DMS53 (cell line): ENCODE measurements at places on chromosomes 16 and 17.

GRCh38 chr17:8222380-8222629, 11.9 kb upstream of the AURKB start:
- DNase-seq = peak; percentile 98

DNA sequence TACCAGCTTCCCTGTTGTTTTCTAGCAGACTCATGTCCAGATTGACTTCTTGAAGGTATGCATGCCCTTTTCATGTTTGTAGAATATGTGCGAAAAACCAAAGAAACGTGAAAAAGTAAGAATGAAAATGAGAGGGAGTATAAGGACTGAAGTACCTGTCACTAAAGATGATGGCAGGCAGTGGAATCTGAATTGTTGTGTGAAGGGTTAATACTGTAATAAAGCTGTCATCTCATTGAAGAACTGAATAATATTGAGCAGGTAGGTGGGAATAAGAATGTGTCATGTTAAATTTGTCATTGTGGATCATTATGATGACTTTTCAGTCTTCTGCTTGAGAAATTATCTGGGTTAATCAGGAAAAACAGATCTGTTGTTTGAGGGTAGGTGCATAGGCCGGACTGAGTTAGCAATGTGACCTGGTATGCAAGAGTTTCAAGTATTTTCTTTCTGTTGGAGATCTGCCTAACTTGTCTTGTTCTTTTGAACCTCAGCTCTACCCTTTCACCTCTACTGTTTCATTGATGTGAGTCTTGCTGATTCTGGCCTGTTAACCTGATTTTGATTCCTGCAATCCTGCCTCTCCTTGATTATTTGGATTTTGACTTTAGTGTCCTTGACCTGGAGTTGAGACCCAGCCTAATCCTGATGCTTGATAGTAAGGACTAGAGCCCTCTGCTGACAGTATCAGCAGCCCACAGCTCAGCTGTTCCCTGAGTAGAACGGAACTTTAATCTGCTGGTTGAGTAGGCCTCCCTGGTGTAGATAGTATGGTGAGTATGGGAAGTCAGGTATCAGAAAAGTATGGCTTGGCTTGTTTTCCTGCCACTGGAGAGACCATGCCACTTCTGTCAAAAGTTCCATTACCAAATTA, 64.6 kb downstream of the MAP2K4 start:
- no peak for DNase-seq

DNA sequence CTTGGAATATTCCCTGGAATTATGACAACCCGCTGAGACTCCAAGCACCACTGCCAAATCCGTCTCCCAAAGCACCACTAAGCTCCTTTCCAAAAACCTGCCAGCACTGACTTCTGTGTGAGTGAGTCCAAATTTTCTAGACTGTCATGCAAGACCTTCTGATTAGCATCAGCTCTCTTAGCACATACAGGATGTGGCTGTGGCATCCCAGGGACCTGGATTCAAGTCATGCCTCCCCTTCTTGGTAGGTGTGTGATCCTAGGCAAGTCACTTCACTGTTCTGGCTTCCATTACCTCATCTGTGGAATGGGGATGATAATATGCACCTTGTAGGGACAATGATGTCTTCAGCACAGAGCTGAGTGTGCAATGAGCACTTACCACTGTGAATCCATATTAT, 38.3 kb upstream of the USP7 start:
- no peak for DNase-seq

GRCh38 chr16:29663016-29663806, at the start of gene SPN:
Gene SPN, plus strand, starts transcription at chr16:29663247. Its CDS starts 482 bp downstream, at chr16:29663729.
- no peak for DNase-seq

DNA sequence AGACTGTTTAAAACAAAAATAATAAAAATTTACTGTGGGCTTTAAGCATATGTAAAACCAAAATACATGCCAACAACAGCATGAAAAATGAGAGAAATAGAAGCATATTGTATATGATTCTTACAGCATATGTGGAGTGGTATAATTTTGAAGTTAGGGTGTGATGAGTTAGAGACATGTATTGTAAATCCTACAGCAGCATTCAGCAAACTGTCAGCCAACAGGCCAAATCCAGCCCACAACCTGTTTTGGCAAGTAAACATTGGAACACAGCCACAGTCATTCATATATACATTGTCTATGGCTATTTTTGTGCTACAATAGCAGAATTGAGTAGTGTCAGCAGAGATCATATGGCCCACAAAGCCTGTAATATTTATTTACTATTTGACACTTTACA, 42.3 kb downstream of the ZNF18 start:
- DNase-seq = no peak

GRCh38 chr16:24736758-24737157, 7.3 kb downstream of the TNRC6A start:
- no peak for DNase-seq
